ENCODE measurements at places on chromosomes 1 and 21. TPM values are rescaled to one million over a fixed set of nuclear protein-coding genes. Genes with fewer than 3 reads are reported as not detected.

Gene TTC34
- 0.32 TPM for total RNA-seq

Gene PDPN
- total RNA-seq: 0.99 TPM

Gene CXADR
- total RNA-seq: not detected

Gene SDE2
- total RNA-seq: 29.2 TPM

Gene LAMB3
- total RNA-seq: 8.5 TPM

Gene ERICH3
- total RNA-seq: not detected

Gene CHD5
- total RNA-seq: 0.10 TPM

Gene SH2D1B
- total RNA-seq: not detected

Gene ABCA4
- 0.52 TPM for total RNA-seq

Gene ADCY10
- not detected for total RNA-seq

Gene SLAMF9
- not detected for total RNA-seq

Gene RBM11
- not detected for total RNA-seq

Gene OR14K1
- total RNA-seq: not detected

Gene FCGR3A
- not detected for total RNA-seq

Gene CFAP45
- total RNA-seq: not detected

Gene STIL
- 1.4 TPM for total RNA-seq

Gene SIM2
- total RNA-seq: 6.0 TPM

Gene LAMC1
- 298 TPM for total RNA-seq

Gene IVL
- total RNA-seq: not detected

Gene S100A3
- 10.8 TPM for total RNA-seq

Gene ANKRD34A
- 1.6 TPM for total RNA-seq

Gene THEM5
- not detected for total RNA-seq

Gene CR2
- total RNA-seq: not detected

Gene TEX38
- not detected for total RNA-seq

Gene CFAP141
- not detected for total RNA-seq

Gene PGLYRP3
- total RNA-seq: not detected

Gene RIPPLY3
- not detected for total RNA-seq

Gene PAFAH2
- 18.0 TPM for total RNA-seq

Gene SLC1A7
- 0.21 TPM for total RNA-seq

Gene OR10Z1
- not detected for total RNA-seq

Gene FMO5
- total RNA-seq: 2.6 TPM

Gene CHI3L2
- 3.2 TPM for total RNA-seq

Gene CD5L
- not detected for total RNA-seq

Gene RGS8
- total RNA-seq: not detected

Gene LCE1A
- total RNA-seq: not detected

Gene NUDT4B
- total RNA-seq: 64.9 TPM

Gene CD1E
- not detected for total RNA-seq

Gene ARTN
- 6.9 TPM for total RNA-seq

Gene PLCH2
- 0.21 TPM for total RNA-seq

Gene RUNX3
- total RNA-seq: not detected

Gene SAMD13
- total RNA-seq: 0.70 TPM

Gene EXTL1
- total RNA-seq: 20.1 TPM

Gene EGLN1
- 27.8 TPM for total RNA-seq

Gene FOXD3
- 0.05 TPM for total RNA-seq

Gene FLAD1
- 28.1 TPM for total RNA-seq

Gene FCAMR
- total RNA-seq: not detected

Gene STX12
- total RNA-seq: 43.0 TPM

Gene CYYR1
- 2.4 TPM for total RNA-seq

Gene PHLDA3
- 319 TPM for total RNA-seq

Gene FGR
- total RNA-seq: 0.05 TPM

Gene CYB5RL
- total RNA-seq: 7.2 TPM

Gene TLR5
- 2.3 TPM for total RNA-seq

Gene PRAMEF8
- not detected for total RNA-seq

Gene RPE65
- total RNA-seq: 0.36 TPM

Gene SRRM1
- total RNA-seq: 63.5 TPM

Data from myocyte (in vitro differentiated cells).